ENCODE measurements at places on chromosomes 11 and 22. TPM values are rescaled to one million over a fixed set of nuclear protein-coding genes. Genes with fewer than 3 reads are reported as not detected.

The CTSF gene
- polyA plus RNA-seq = 3.8 TPM

The MPZL2 gene
- polyA plus RNA-seq = 82.9 TPM

The NEFH gene
- polyA plus RNA-seq = 4.7 TPM

The POTEH gene
- not detected for polyA plus RNA-seq

The TBCEL gene
- 5.4 TPM for polyA plus RNA-seq

The WNT7B gene
- 0.15 TPM for polyA plus RNA-seq

The CARD10 gene
- 71.0 TPM for polyA plus RNA-seq

The CCDC15 gene
- 2.8 TPM for polyA plus RNA-seq

The OR6T1 gene
- 0.08 TPM for polyA plus RNA-seq

The CASP5 gene
- polyA plus RNA-seq = not detected

The ABCC8 gene
- polyA plus RNA-seq = not detected

The KDM4E gene
- not detected for polyA plus RNA-seq

The C11orf52 gene
- polyA plus RNA-seq = 1.5 TPM

The RANBP1 gene
- polyA plus RNA-seq = 320 TPM

The C1QTNF5 gene
- 0.07 TPM for polyA plus RNA-seq

The VPREB1 gene
- polyA plus RNA-seq = not detected

The SLC5A1 gene
- 7.3 TPM for polyA plus RNA-seq

The ALG9 gene
- polyA plus RNA-seq = 27.9 TPM

The PRODH gene
- 0.75 TPM for polyA plus RNA-seq

The SCN3B gene
- polyA plus RNA-seq = 0.15 TPM

The MMP3 gene
- 0.53 TPM for polyA plus RNA-seq

The SLC22A9 gene
- not detected for polyA plus RNA-seq

The INS gene
- not detected for polyA plus RNA-seq
